Bronchial epithelial cell (primary cell): ENCODE measurements at places on chromosomes 4 and X. TPM values are rescaled to one million over a fixed set of nuclear protein-coding genes. Genes with fewer than 3 reads are reported as not detected.

DNA sequence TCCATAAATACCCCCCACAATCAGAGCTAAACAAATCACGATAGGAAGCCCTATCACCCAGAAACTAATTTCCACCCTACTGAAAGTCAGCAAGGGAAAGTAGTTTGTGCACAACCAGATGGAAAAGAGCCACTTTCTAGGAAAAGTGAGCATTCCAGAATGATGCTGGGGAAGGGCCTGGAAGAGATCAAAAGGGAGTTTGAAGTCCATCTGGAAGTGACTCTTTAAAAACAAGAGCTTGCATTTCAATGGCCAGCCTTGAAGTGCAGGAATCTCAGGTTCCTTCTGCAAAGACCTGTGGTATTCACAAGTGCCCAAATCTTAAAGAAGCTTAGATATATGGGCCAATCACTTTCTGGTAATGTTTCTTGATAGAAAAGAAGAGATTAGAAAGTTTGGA is 97.0 kb upstream of the LDB2 start:
- DNase-seq = no peak

- no peak for DNase-seq
These were observed 2.2 kb upstream of the PCDH18 start for GRCh38 chr4:137534516-137534915.

GRCh38 chrX:135432453-135432852 is 10.7 kb downstream of the SMIM10L2A start:
- no peak for DNase-seq

DNA sequence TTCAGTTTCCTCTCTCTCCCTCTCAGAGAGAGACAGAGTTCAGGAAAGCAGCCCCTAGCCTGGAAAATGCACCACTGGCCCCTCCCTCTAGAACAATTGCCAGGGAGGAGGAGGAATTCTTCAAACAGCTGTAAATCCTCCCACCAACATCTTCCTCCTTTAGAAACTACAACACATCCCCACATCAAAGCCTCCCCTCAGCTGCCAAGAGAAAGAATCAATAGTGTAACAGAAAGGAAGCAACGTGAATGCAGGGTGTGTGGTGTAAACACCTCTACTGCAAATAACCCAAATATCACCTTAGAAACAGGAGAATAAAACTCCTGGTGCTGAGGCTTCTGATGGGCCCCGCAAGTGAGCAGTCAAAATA is 249.9 kb upstream of the GATB start:
- no peak for DNase-seq

GRCh38 chr4:183906739-183907651 is 1.9 kb downstream of the STOX2 start:
- DNase-seq = no peak

- no peak for DNase-seq
These were observed 479.6 kb downstream of the BCOR start for GRCh38 chrX:39618178-39618577.

DNA sequence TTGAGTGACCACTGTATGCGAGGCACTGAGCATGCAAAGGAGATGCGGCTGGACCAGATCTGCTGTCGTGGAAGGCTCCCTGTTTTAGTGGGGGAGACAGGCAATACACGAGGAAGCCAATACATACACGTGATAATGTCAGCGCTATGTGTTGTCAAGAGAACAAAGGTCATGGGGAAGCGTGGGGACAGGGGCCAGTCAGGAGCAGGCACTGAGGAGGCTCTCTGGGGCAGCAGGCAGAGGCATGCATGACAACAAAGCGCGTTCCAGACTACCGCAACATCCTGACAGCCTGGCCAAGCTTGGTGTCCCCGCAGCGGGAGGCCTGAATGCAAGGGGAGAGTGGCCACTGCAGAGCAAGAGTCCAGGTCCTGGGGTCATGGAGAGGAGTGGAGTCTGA is 61.9 kb downstream of the DCTD start:
- DNase-seq = no peak

- DNase-seq = no peak
These were observed 88.8 kb downstream of the FMR1NB start for GRCh38 chrX:148069759-148070503.

GRCh38 chr4:99099311-99099710 is 10.7 kb upstream of the ADH5 start:
- DNase-seq = no peak

DNA sequence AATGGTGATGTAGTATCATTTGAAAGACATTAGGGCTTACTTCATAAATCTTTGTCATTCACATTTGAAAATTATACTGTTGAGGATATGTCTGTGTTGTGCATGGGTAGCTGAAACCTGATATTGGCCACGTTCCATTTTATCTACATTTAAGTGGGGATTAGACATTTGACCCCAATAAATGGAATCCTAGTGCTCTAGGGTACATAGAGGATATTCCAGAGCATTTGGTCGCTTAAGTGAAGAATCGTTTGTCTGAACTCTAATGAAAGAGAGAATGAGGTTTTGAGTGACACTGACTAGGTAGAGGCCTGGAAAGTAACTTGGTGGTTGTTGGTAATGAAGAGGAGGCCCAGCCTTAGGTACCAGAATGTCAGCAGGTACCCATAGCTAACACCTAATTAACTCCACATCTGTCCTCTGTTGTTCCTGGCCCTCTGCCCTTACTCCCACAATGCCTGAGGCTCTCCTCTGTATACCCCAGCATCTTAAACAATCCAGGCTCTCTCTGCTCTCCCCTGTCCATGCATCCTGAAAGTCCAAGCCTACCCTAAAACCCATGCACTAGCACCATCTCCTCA is 299.5 kb upstream of the KLF3 start:
- no peak for DNase-seq

GRCh38 chrX:111100191-111100590 is 4.2 kb downstream of the PAK3 start:
- DNase-seq = peak; percentile 39

GRCh38 chr4:3708103-3708510 is 58.1 kb upstream of the ADRA2C start:
- no peak for DNase-seq

GRCh38 chrX:110251526-110251925 is 66.4 kb downstream of the AMMECR1 start:
- no peak for DNase-seq

DNA sequence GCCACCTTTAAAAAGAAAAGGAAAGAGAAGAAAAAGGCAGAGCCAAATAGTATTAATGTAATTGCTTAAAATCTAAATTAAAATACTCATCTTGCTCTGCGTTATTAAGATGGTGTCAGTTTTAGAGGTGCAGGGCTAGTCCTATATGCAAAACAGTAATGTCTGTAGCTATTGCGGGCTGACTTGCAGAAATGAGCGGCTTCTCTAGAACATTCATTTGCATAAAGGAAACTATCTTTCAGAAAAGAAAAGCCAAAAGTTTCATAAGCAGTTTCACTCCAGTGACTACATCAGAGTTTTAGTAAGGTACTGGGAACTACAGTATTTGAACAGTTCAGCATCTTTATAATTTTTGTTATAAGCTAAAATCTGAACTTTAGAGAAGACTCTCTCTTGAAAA is 6.0 kb downstream of the SMAD1 start:
- no peak for DNase-seq

DNA sequence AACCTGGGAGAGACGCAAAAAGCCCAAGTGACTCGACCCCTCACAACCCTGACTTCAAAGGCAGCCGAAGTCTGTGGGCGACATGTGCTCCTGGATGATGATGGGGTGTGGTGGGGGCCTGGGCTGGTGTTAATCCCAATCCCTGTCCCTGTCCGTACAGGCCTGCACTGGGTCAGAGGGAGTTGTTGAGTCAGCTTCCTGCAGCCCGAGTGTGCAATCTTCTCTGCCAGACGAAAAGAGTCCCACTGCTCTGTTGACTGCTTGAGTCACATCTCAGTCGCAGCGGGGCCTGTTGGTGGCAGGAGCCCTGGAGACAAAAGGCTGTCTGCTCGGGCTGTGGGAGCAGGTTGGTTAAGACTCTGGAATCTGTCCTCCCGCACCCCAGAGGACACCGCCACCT is 10.3 kb downstream of the FAM3A start:
- peak; percentile 67 for DNase-seq

GRCh38 chrX:9902656-9903055 is 64.5 kb upstream of the CLDN34 start:
- peak; percentile 40 for DNase-seq

DNA sequence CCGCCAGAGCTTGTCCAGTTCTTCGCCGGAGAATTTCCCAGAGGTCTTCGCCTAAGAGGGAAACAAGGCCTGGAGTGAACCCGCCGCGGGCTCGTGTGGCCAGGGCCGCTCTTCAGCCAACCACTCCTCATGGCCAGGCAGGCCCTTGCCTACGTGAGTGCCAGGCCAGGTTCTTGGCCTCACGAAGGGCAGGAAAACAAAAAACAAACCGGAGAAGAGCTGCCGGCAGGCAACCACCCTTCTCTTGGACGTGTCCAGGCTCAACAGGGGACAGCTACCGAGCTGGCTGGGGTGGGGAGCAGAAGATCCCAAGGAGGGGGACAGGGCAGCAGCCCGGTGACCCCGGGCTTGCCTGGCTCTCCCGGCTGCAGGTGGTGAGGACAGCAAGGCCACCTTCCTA is 13.3 kb downstream of the LRPAP1 start:
- DNase-seq = no peak

DNA sequence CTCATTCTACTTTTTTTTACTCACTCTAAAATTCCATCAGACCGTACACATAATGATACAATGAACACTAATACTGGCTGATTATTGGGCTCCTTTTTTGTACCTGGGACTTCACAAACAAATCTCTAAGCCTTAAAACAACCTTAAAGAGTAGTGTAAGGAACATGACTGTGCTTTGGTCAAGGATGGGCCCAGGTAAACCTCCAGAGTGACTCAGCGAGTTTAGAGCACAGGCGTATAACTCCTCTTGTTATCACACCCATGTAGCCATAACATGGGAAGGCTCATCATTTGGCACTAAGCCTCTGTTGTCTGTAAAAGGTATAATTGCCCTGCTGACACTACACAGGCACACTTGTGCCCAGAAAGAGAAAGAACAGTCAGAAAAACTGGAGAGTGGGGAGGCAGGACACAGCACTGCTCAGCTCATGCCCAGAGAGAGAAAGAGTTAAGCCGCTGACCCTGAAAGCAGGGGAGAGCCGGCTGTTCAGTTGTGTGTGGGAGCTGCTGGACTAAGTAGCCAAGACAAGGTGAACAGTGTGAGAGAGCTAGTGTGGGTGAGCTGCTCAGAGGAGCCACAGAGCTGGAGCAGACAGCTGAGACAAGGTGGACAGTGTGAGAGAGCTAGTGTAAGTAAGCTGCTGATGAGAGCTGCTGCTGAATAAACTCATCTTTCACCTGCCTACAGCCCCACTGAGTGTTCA is 319.6 kb upstream of the BMP3 start:
- peak; percentile 18 for DNase-seq

DNA sequence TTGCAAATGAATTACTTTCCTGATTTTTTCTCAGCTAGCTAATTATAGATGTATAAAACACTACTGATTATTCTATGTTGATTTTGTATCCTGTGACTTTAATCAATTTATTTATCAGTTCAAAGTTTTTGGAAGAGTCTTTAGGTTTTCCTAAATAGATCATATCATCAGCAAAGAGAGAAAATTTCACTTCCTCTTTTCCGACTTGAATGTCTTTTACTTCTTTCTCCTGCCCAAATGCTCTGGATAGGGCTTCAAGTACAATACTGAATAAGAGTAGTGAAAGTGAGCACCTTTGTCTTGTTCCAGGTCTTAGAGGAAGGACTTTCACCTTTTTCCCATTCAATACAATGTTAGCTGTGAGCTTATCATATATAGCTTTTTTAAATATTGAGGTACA is 417.9 kb downstream of the PDGFC start:
- DNase-seq = no peak

- no peak for DNase-seq
These were observed 822.9 kb downstream of the RAPGEF2 start for GRCh38 chr4:159925770-159926169.

- peak; percentile 0 for DNase-seq
These were observed 803.0 kb downstream of the DMD start for GRCh38 chrX:32408389-32408788.

- DNase-seq = no peak
These were observed 43.6 kb upstream of the FAM156A start for GRCh38 chrX:53001958-53002357.

DNA sequence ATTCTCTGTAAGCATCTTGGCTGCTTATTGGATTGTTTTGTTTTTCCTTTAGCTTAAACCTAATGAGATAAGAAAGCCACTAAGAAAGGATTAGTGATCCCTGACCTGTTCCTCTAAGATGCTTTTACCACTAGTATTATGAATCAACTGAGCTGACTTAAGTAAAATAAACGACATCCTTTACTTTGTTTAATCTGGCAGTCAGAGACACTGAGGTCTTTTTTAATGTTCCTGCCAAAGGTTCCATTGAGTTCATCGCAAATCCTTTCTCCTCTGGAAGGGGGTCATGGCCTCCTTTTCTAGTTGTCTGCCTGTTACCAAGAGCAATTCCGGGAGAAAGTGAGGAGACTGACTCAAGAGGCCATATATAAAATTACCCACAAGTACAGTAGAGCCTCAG is 1038.3 kb upstream of the SLIT2 start:
- DNase-seq = no peak

GRCh38 chr4:182748949-182749348 is 168.2 kb downstream of the DCTD start:
- DNase-seq = peak; percentile 77

GRCh38 chrX:35292522-35292921 is 349.9 kb downstream of the FAM47B start:
- no peak for DNase-seq

DNA sequence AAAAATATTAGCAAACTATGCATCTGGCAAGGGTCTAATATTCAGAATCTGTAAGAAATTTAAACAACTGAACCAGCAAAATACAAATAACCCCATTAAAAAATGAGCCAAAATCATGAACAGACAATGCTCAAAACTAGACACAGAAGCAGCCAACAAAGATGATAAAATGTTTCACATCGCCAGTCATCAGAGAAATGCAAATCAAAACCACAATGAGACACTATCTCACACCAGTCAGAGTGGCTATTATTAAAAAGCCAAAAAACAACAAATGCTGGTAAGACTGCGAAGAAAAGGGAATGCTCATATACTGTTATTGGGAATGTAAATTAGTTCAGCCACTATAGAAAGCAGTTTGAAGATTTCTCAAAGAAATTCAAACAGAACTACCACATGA is 201.3 kb upstream of the CPEB2 start:
- DNase-seq = no peak

GRCh38 chr4:144670776-144671175 is 24.8 kb downstream of the HHIP start:
- DNase-seq = no peak

GLRA2 gene
- not detected in 2 replicates for total RNA-seq

SH2D1A gene
- total RNA-seq = not detected in 2 replicates

LONRF3 gene
- 0.51 and 0.79 TPM in 2 replicates for total RNA-seq

GPAT3 gene
- total RNA-seq = 4.5 and 13.7 TPM in 2 replicates

TMEM271 gene
- total RNA-seq = not detected in 2 replicates

MAB21L2 gene
- not detected in 2 replicates for total RNA-seq

DUSP21 gene
- total RNA-seq = not detected in 2 replicates

BTC gene
- 1.1 and 2.4 TPM in 2 replicates for total RNA-seq

SOD3 gene
- 0.13 TPM in 1 of 2 replicates, not detected in the other for total RNA-seq

HSFX2 gene
- not detected in 2 replicates for total RNA-seq

MAGEA2B gene
- total RNA-seq = not detected in 2 replicates

GATB gene
- 11.1 and 14.0 TPM in 2 replicates for total RNA-seq

SSX1 gene
- total RNA-seq = not detected in 2 replicates

IL13RA2 gene
- 15.4 and 17.1 TPM in 2 replicates for total RNA-seq

GPRASP2 gene
- total RNA-seq = 4.2 and 9.6 TPM in 2 replicates

ARHGAP4 gene
- 0.77 and 0.79 TPM in 2 replicates for total RNA-seq

STK32B gene
- total RNA-seq = under 0.01 TPM in 1 of 2 replicates, not detected in the other

CYSLTR1 gene
- not detected in 2 replicates for total RNA-seq
